Thoracic aorta endothelial cell (primary cell): ENCODE measurements at places on chromosomes 6 and 20. TPM values are rescaled to one million over a fixed set of nuclear protein-coding genes. Genes with fewer than 3 reads are reported as not detected.

Gene FRK
- total RNA-seq = 0.07 and 0.13 TPM in 2 replicates

Gene BMP2
- 41.5 and 44.6 TPM in 2 replicates for total RNA-seq

Gene OR2H1
- total RNA-seq = not detected in 2 replicates

Gene PRPH2
- total RNA-seq = 0.07 TPM in 1 of 2 replicates, not detected in the other

Gene CDH4
- total RNA-seq = 0.40 and 5.7 TPM in 2 replicates

Gene SRSF12
- under 0.01 and 0.36 TPM in 2 replicates for total RNA-seq

Gene ZBTB12
- total RNA-seq = 1.1 and 1.3 TPM in 2 replicates

Gene LY6G6C
- total RNA-seq = not detected in 2 replicates

Gene MAD2L1BP
- total RNA-seq = 30.9 and 37.6 TPM in 2 replicates

Gene VSX1
- not detected in 2 replicates for total RNA-seq

Gene RRAGD
- total RNA-seq = 0.27 and 1.1 TPM in 2 replicates

Gene GPR63
- total RNA-seq = under 0.01 and 0.36 TPM in 2 replicates

Gene ZNF311
- 0.50 and 0.66 TPM in 2 replicates for total RNA-seq

Gene RSPO4
- total RNA-seq = not detected in 2 replicates

Gene TMEM170B
- 9.6 and 11.0 TPM in 2 replicates for total RNA-seq

Gene ROS1
- total RNA-seq = not detected in 2 replicates

Gene HRH3
- not detected in 2 replicates for total RNA-seq

Gene PI16
- not detected in 2 replicates for total RNA-seq

Gene PRDM13
- not detected in 2 replicates for total RNA-seq

Gene FLRT3
- 0.13 and 0.14 TPM in 2 replicates for total RNA-seq

Gene RAET1G
- 0.27 and 0.43 TPM in 2 replicates for total RNA-seq

Gene WFDC12
- total RNA-seq = not detected in 2 replicates

Gene CD109
- 30.5 and 44.1 TPM in 2 replicates for total RNA-seq

Gene SIM1
- under 0.01 and 0.14 TPM in 2 replicates for total RNA-seq
